Inflammatory macrophage treated with lipopolysaccharide for 4 hours (primary cell): ENCODE measurements at places on chromosomes 4 and X.
A peak's percentile ranks its signal among the peaks of the same experiment; 100 is the strongest.

- peak; percentile 48 for DNase-seq
These were observed 157.1 kb upstream of the LNX1 start for GRCh38 chr4:53748328-53748772.

DNA sequence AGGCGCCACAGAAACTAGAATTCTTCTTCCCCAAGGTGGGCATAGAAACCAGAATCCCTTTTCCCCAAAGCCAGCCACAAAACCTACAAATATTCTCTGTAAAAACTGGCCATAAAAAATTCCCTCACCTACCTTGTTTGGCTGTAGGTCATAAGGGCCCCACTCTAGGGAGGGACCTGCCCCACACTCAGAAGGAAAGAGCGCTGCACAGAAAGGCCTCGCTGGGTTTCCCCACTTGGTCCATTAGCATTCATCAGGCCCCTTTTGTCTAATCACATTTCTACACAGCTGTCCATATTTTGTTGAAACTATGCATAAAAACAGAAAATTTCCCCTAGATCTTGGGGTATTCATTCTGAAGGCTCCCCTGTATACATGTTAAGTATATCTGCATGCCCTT is 54.1 kb downstream of the PHKA2 start:
- DNase-seq = no peak

- DNase-seq = no peak
These were observed 477.1 kb upstream of the TENM3 start for GRCh38 chr4:181766061-181766548.

DNA sequence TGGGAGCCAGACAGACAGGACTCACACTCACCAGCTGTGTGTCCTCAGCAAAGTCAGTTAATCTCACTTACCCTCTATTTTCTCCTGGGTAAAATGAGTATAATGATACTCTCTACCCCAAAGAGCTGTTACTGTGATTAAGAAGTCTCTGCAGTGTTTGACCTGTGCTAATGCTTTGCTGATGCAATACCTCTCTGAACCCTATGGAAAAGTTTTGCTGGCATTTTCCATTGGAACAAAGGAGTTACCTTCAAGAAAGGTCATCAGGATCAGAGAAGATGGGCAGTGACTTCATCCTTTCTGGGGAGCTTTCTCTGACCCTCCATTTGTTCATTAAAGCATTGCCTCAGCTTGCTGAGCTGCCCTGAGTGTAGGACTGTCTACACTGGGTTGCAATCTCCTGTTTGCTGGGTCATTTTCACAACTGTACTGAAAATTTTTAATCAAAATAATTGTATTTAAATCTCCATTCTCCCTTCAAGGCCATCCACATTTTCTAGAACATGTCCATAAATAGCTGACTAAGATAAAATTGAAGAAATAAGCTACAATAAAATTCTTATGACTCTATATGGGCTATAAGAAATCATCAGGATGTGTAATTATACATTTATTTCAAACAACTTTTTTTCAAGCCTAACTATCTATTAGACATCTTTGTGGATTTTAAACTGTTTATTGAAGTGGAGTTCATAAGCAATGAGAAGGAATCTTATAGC is 272.8 kb upstream of the CPEB2 start:
- no peak for DNase-seq

DNA sequence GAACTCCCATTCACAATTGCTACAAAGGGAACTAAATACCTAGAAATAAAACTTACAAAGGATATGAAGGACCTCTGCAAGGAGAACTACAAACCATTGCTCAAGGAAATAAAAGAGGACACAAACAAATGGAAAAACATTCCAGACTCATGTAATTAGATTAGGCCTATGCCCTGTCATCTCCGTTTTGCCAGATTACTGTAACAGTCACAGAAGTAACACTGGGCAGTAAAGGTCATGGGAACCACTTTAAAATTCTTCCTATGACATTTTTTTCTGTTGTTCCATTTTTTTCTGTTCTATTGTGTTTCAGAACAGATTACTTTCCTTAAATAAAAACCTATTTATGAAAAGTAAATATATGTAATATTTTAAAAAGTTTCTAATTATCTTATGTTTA is 199.4 kb upstream of the CENPE start:
- no peak for DNase-seq

DNA sequence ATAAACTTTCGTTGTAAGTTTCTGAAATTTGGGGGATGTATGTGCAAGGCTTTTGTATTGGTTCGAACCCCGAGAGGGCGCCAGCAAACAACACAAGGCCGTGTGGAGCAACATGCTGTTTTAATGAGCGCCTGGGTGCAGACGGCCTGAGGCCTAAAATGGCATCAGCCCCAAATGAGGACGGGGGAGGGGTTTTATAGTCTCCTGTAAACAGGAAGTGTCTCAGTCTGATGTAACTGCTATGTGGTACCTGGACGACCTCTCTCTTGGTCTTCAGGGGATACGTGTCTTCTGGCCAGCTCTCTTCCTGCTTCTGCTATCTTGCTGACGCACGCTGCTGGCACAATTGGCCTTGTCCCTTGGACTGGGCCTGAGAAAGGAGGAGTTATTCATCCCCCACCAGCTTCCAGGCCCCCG is 1348.0 kb downstream of the ADGRL3 start:
- DNase-seq = no peak

DNA sequence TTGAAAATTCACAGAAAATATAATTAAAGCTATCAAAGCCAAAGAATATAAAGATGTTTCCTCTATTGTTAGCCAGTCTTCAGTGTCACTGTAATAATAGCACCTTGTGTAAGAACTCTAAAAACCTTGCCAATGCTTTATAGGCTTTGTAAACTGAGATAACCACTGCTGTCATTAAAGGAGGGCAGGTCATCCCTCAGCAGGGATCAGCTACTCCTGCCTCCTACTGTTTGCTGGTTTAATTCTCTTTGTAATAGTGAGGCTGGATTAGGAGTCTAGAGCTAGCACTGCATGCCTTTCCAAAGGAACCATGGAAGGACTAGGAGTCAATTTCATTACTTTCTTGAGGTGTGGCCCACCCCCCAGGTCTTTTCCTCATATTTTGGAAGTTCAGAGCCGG is 46.2 kb downstream of the FHIP1A start:
- no peak for DNase-seq

DNA sequence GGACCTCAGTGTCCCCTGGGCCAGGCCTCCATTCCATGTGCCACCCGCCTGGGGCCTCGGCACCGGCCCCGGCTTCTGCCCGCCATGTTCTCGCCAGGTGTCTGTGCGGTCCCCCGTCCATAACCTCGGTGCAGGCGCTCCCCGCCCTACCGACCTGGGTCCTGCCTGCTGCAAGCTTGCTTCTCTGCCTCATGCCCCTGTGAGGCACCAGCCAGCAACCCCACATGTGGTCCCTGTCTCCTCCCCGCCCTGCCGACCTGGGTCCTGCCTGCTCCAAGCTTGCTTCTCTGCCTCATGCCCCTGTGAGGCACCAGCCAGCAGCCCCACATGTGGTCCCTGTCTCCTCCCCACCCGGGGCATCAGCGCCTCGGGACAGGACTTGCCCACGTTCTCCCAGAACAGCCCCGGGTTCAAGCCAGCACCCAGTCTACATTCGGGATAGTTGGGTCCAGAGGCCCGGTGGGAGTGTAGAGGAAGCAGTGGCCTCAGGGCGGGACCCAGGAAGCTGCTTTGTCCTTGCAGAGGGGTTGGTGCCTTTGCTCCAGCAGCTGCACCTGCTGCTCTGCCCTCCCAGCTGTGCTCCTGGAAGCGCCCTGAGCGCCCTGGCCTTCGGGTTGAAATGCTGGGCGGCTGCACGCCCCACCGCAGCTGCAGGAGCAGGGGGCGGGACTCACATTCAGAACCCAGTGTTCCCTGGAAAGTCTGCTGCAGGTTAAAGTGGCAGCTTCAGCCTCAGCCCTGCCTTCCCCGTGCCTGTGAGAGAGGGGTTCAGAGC is 20.1 kb upstream of the UVSSA start:
- DNase-seq = no peak
